ENCODE measurements at places on chromosomes 6 and 20.

DNA sequence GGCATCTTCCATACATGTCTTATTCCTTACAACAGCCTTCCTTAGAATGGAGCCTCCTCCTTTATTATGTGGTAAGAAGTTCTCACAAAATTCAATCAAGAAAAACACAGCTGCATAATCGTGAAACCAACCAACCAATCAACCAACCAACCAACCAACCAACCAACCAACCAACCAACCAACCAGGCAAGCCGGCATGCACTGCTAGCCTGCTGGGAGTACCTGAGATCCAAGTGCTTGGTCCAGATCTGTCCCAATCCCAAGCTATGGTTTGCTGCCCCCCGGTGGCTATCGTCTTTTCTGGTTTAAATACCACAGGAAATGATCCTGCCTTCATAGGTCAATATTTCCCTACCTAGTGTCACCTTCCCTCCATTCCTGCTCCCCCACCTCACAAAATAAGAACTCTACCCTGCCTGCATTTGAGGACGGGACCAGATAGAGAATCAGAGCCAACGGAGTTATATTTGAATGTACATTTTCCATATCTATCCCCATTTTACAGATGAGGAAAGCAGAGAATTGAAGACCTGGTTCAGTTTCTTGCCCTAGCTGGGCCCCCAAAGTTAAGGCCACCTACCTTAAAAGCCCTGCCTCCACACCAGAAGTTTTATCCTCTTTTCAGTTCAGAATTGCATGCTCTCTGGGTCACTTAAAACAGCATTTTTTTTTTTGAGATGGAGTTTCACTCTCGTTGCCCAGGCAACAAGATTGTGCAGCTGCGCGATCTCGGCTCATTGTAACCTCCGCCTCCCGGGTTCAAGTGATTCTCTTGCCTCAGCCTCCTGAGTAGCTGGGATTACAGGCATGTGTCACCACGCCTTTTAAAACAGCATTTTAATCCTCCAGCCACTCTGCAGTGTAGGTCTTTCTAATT, 27.1 kb downstream of the RAB44 start:
- DNase-seq = peak; percentile 27

DNA sequence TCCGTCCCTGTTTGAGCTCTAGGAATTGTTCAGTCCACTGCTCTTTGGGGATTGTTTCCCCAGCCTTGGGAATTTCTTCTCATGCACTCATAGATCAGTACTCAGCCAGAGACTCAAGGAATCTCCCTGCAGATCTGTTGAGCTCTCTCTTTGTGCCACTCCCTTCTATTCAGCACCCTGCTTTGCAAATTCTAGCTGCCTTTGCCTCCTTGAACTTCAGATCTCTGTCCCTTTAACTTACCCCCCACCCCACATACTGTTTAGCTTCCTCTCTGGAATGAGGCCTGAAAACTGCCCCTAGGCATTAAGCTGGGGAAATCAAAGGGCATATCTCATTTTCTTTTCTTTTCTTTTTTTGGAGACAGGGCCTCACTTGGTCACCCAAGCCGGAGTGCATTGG, 30.5 kb downstream of the QRSL1 start:
- DNase-seq = no peak

DNA sequence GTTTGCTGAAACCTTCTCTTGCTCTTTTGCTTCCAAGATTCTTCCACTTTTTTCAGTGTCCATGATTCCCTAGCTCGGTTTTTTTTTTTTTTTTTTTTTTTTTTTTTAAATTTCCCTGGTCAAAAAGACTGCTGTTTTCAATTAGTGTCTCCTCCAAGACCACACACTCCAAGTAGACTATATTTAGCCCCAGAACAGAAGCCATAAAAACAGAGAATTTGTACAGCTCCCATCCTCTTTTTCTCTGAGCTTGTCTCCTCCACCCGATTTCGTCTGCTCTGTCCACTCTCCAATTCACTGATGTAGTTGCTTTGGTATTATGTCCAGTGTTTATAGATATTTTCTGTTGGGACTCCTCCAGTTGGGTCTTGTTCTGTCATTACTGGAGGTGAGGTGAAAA, 37.6 kb downstream of the RSPH3 start:
- peak; percentile 21 for DNase-seq

DNA sequence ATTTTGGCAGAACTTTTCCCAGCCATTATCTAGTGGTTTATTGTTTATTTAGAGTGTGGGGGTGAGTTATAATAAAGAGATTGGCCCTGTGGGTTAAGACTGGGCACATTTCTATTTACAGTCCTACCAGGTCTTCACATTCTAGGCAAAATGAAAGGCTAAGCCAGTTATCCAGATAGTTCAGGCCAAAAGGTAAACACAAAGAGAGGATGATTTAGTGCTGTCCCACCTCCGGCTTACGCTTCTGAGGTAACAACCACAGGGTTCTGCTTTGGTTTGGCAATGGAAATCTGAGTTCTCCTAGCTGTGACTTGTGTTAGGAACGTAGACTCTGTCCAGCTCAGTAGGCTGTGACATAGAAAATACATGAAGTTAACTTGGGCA, 50.3 kb upstream of the PTPRK start:
- no peak for DNase-seq

GRCh38 chr6:97422171-97422570, 139.2 kb upstream of the MMS22L start:
- no peak for DNase-seq

GRCh38 chr6:45047573-45047972, 280.6 kb upstream of the RUNX2 start:
- DNase-seq = no peak

GRCh38 chr6:30006170-30007131, 54.6 kb upstream of the POLR1H start:
- DNase-seq = no peak

- DNase-seq = no peak
Observed at GRCh38 chr6:63683071-63683603, 47.5 kb downstream of the PHF3 start.

- DNase-seq = no peak
Observed at GRCh38 chr6:151288712-151289398, 49.1 kb downstream of the AKAP12 start.

GRCh38 chr20:52105442-52106422, 85.8 kb downstream of the ZFP64 start:
- DNase-seq = no peak

- no peak for DNase-seq
Observed at GRCh38 chr6:121614115-121614514, 178.7 kb downstream of the GJA1 start.

DNA sequence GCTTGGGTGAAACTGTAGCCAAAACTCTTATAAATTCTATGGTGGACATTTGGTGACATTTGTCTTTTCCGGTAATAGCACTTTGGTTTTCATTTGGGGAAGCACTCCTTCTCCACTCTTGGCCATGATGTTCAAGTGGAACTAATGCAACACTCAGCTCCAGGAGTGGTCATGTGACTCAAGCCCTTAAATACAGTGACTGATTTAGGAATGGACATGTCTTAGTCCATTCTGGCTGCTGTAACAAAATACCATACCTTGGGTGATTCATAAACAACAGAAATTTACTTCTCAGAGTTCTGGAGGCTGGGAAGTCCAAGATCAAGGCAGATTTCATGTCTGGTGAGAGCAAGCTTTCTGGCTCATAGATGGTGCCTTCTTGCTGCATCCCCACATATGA, 10.8 kb upstream of the FKBP1A start:
- no peak for DNase-seq

DNA sequence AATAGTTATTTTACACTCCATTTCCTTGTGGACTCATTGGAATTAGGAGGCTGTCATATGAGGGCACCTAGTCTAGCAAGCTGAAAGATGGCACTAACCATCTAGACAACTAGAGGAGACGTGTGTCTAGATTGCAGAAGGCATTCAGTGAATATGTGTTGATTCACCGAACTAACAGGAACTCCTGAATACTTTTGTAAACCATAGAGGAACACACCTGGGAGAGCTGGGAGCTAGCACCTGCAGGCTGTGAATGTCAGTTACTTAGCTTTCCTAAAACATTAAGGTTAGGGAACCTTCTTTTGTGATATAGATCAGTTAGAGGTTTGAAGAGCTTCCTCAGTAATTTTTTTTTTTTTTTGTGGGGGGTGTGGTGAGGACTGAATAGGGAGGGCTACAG, 7.7 kb downstream of the OPN5 start:
- DNase-seq = no peak

All from HFF-Myc (cell line).